Renal cortical epithelial cell (primary cell): ENCODE measurements at places on chromosomes 12 and 14. TPM values are rescaled to one million over a fixed set of nuclear protein-coding genes. Genes with fewer than 3 reads are reported as not detected.

CAMKK2 gene
- 14.6 and 21.1 TPM in 2 replicates for total RNA-seq

DHH gene
- 0.05 TPM in 1 of 2 replicates, not detected in the other for total RNA-seq

EFCAB11 gene
- 5.0 and 13.9 TPM in 2 replicates for total RNA-seq

SLC24A4 gene
- not detected in 2 replicates for total RNA-seq

DNA sequence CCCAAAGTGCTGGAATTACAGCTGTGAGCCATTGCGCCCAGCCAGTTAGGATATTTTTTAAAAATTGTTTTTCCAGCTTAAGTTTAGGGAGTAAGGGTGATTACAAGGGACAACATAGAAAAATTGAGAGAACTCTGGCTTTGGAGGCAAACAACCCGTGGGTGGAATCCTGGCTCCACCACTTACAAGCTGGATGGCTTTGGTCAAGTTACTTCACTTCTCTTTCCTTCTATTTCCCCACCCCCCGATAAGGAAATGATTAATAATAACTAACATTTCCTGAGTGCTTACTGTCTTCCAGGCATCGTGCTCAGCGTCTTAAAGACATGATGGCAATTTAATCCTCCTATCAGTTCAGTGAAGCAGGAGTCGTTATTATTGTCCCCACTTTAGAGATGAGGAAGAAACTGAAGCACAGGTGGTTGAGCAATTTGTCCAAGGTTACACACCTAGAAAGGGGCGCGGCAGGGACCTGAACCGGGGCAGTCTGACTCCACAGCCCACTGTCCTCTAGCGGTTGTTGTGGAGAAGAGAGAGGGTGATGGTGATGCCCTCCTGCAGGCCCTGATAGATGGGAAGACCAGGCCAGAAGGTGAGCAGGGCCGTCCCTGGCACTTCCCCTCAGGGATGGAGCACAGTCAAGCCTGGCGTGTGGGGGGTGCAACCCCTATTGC lies 16.7 kb upstream of the FAIM2 start:
- peak; percentile 10 for DNase-seq

DNA sequence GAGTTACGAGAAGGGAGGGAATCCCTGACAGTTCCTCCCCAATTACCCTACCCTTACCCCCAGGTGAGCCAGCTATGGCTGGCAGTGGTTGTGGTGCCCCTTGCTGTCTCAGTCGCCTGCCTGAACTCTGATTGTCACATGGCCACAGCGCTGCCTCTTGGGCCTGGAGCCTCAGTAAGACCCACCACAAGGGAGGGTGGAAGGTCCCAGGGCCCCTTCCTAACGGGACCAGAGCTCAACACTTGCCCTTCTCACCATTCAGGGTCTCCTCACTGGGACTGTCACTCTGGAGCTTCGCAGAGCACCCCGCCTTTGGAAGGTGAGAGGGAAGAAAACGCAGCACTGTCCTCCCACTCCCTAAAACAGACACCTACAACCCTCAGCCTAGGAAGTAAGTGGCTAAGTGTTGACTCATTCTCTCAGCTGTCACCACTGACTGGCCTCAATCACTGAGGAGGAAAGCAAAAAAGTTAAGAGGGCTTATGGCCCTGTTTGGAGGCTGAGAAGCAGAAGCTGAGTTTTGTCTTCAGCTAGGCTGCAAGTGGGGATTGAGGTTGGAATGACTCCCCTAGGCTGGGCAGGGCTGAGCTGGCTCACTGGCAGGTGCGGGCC lies 1.0 kb downstream of the TMEM253 start:
- DNase-seq = peak; percentile 32

- DNase-seq = no peak
Observed at GRCh38 chr14:94224040-94224439, 49.9 kb downstream of the PPP4R4 start.

DNA sequence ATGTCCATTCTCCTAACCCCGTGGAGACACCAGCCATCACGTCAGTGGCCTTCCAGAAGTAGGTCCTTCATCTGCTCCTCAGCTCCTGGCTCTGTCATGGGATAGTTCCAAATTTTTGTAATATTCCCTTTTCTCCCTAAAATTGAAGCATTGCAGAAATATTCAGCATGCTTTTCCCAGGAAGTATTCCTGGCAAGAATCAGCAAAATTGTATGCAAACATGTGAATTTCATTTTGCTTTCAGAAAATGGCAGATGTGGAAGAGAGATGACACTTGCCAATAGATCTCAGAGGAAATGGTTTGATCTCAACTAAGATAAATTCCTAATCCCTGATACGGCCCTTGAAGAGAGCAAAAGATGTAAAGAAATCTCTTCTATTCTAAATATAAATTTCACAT lies 298.9 kb downstream of the ITPR2 start:
- DNase-seq = no peak

GRCh38 chr12:53870117-53870516 lies 68.5 kb upstream of the HOXC13 start:
- DNase-seq = no peak

DNA sequence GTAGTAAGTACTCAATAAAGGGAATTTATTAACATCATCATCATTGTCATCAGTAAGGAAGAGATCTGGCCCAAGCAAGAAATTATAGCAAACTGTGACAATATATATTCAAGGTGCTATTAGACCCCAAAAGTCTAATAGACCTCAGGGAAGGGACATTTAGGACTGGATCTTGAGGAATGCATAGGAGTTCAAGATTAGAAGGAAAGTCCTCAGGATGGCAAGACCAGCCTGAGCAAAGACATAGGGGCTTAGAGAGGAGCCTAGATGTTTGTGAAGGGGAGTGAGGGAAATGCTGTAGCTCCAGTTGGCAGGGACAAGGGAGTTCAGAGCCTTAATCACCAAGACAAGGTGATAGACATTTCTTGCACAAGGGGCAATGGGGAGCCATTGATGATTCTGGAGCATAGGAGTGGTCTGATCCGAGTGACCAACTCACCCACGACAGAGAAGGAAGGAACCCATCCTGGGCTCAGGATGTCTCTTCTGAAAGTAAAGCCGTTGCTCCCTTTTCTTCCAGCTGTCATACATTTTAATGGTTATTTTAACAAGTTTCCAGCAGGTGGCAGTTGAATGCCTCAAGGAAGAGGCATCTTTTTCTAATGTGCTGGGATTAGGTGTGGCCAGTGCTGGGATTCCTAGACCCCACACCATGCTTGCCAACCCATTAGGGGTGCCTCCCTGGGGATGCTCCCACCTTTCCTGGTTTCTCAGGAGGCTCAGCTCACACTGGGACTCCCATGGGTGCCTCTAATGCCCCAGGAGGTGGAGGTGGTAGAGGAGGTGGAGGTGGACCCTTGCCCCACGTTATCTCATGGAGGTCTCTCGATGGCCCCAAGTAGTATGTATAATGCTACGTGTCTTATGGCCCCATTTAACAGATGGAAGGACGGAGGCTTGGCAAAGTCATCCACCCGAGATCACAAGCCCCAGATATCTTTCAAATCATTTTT lies 37.8 kb downstream of the PHETA1 start:
- DNase-seq = peak; percentile 66

- peak; percentile 27 for DNase-seq
Observed at GRCh38 chr12:111636209-111636945, 37.3 kb upstream of the ATXN2 start.

- DNase-seq = no peak
Observed at GRCh38 chr14:92264195-92264594, 58.8 kb upstream of the SLC24A4 start.

GRCh38 chr14:72290241-72290640 lies 358.0 kb downstream of the RGS6 start:
- no peak for DNase-seq

GRCh38 chr14:91058042-91058581 lies 2.3 kb downstream of the RPS6KA5 start:
- peak; percentile 92 for DNase-seq
